ENCODE measurements at places on chromosomes 5 and 9. TPM values are rescaled to one million over a fixed set of nuclear protein-coding genes. Genes with fewer than 3 reads are reported as not detected.

AFAP1L1 gene
- total RNA-seq: 49.3 TPM

BASP1 gene
- 46.9 TPM for total RNA-seq

ZNF354C gene
- total RNA-seq: 4.5 TPM

PCDHAC2 gene
- 1.1 TPM for total RNA-seq

GRCh38 chr9:116471093-116471906 lies 215.8 kb upstream of the TRIM32 start:
- DNase-seq: no peak

DNA sequence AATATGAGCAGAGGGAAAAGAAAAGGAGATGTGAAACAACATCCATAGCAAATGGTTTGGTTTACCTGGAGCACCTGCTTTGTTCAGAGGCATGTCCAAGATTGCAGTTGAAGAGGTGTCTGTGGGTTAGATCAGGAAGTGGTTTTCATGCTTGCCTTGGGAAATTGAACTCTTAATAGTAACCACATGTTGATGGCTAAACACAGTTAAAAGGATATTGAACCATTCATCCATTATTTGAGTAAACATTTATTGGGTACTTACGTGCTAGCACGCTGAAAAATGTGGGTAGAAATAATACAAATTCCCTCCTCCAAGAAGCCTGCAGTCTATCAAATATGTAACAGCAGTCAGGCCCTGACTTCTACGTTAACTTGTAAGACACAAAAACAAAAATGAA lies 235.7 kb upstream of the TNC start:
- no peak for DNase-seq

DNA sequence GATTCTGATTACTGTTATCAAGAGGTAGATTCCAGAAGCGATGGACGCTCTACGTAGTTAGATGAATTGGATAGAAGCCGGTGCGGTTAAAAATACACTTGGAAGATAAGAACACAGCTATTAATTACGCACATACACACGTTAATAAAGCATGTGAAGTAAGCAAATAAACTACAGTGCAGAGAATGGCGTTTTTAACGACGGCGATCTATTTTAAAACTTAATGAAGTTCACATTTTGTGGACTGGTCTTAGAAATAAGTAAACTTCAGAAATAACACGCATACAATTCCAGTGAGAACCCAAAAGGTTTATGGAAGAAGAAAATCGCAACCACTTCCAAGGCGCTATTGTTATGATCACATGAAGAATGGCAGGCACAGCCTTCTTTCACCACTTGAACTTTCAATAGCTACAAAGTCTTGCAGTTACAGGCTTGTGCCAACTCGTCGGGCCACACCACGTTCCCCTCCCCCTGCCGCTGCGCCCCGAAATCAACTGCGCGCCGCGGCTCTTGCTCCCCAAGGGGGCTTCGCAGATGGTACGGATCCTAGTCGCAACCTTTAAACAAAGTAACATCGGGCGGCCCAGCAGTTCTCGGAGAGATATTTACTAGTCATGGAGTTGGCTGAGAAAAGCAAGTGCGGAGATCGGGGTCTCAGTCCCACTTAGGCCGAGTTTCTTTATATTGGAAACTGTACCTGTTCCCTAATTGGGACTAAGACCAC lies 866 bp upstream of the SEMA6A start:
- DNase-seq: no peak

Data from mesenteric fat pad (tissue), 1 donor.